ENCODE measurements at places on chromosomes 4 and X.

GRCh38 chrX:140710710-140711109 lies 1.2 kb downstream of the LINC00632 start:
- no peak for DNase-seq

DNA sequence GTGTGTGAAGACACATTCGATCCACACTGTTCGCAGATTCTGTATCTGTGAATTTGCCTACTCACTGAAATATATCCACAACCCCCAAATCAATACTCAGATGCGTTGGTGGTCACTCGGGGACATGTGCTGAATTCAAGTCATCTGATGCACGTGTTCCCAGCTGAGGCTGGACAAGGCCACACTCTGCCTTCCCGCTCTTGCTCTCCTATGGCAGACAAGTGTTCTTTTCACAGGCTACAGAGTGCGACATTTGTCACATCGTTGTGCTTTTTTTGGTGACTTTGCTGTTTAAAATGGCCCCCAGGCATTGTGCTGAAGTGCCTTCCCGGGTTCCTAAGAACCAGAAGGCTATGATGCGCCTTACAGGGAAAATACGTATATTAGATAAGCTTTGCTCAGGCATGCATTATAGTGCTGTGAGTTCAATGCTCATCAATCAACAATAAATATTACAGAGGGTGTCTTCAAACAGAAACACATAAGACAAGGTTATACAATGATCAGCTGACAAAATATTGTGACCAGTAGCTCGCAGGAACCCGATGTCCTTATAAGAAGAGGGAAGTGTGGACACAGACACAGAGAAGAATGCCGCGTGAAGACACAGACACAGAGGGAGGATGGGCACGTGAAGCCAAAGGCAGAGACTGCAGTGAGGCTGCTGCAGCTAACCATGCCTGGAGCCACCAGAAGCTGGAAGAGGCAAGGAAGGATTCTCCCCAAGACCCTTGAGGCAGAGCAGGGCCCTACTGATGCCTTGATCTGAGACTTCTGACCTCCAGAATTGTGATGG lies 42.0 kb downstream of the IRF2 start:
- no peak for DNase-seq

DNA sequence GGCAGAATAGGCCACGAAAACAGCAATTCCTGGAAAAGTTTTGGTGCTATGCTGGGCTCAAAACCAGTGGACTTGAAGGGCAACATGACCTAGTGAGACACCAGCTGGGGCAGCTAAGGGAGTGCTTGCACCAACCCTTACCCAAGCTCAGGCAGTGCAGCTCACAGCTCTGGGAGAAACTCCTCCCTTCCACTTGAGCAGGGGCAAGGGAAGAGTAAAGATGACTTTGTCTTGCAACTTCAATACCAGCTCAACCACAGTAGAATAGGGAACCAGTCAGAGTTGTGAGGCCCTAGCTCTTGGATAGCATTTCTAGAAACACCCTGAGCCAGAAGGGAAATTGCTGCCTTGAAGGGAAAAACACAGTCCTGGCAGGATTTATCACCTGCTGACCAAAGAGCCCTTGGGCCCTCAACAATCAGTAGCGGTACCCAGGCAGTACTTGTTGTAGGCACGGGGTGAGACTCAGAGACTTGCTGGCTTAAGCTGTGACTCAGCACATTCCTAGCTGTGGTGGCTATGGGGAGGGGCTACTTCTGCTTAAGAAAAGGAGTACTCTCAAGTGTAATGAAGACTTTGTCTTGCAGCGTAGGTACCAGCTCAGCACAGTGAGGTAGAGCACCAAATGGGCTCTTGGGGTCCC lies 19.7 kb upstream of the ABCG2 start:
- DNase-seq, result no peak

GRCh38 chr4:61619528-61619927 lies 419.4 kb downstream of the ADGRL3 start:
- DNase-seq, result no peak

GRCh38 chr4:11843927-11844326 lies 415.2 kb upstream of the HS3ST1 start:
- DNase-seq, result no peak

DNA sequence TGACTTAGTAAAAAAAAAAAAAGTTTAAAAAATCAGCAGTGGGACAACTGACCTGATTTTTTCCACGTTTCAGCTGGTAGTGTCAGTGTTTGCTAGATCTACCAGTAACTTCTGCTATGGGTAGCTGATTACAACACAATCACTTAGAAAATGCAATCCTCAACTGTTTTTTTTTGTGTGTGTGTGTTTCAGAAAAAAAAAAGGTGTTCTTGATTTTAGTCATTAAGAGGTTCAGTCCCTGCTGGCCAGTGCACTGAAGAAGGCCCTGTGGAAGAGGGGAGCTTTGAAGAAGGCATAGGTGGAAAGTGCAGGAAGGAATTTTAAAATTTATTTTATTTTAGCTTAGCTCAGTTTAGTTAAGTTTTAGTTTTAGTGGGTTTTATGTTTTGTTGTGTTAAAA lies 46.9 kb downstream of the SH2D1A start:
- DNase-seq, result no peak

DNA sequence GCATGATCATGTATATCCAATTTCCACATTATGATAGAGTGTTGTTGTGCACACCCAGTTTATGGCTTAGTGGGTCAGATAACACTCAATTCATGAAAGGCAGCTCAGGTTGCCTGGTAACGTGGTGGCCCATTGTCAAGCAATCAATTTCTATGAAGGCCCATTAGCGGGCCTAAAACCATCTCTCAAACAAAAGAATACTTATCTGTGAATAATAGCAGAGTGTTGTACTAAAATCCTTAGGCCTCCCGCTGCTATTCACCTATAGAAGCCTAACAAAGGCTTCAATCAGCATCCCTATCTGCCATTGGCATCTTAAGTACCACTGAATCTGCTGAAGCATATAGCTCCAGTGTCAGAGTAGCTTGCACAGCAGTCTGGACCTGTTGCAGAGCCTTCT lies 849.6 kb upstream of the POU3F4 start:
- DNase-seq, result no peak

GRCh38 chrX:118807151-118808017 lies 16.2 kb upstream of the ZCCHC12 start:
- DNase-seq, result no peak

- no peak for DNase-seq
Measured at GRCh38 chr4:163707873-163708272, 213.4 kb downstream of the TMA16 start.

DNA sequence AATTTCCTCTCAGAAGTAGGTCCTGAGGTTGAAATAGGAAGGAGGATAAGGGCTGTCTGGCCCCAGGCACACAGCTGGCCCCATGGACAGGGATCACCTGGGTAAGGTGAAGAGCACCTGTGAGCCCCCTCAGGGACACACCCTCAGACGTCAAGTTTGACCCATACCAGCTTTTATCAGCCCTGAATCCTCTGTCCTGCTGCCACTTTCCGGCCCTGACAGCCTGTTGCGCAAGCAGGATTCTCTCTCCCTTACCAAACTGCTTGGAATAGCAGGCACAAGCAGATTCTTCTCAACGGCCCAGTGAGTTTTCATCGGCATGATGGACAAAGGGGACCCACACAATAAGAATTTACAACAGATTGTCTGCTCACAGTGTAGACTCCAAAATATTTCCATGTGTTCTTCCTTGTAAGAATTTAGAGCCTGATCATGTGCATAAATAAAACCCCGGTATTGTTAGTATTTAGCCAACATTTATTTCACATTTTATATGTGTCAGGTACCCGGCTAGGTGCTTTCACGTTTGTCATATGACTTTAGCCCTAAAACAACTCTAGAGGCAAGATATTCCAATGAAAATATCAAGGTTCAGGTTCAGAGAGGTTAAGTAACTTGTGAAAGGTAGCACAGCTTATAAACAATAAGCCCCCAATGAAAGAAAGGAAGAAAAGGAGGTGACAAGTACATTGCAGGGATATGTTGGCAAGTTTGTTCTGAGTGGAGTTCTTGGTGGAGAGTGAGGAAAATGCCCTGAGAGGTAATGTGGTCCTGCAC lies 107.2 kb upstream of the KIT start:
- DNase-seq, result no peak

GRCh38 chr4:30839583-30840520 lies 119.7 kb downstream of the PCDH7 start:
- DNase-seq, result no peak

- no peak for DNase-seq
Measured at GRCh38 chr4:52588771-52589591, 70.1 kb downstream of the USP46 start.

DNA sequence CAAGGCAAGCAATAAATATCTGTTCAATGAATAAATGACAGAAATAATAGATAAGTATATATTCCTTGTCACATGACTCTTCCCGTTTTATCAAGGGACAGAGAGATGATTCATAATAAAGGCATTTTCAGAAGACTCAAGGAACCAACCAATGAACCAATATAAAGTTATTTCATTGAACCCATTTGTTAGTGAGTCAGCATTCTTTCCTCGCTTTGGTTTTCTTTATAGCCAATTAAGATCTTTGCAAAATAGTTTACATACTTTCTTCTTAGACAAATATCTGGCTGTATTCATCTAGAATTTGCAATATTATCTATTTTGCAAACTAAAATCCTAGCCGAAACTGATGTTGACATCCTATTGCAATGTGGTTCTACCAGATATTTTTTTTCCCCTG lies 269.4 kb downstream of the IL15 start:
- DNase-seq, result no peak

GRCh38 chrX:1542994-1543725 lies 6.2 kb upstream of the P2RY8 start:
- no peak for DNase-seq

DNA sequence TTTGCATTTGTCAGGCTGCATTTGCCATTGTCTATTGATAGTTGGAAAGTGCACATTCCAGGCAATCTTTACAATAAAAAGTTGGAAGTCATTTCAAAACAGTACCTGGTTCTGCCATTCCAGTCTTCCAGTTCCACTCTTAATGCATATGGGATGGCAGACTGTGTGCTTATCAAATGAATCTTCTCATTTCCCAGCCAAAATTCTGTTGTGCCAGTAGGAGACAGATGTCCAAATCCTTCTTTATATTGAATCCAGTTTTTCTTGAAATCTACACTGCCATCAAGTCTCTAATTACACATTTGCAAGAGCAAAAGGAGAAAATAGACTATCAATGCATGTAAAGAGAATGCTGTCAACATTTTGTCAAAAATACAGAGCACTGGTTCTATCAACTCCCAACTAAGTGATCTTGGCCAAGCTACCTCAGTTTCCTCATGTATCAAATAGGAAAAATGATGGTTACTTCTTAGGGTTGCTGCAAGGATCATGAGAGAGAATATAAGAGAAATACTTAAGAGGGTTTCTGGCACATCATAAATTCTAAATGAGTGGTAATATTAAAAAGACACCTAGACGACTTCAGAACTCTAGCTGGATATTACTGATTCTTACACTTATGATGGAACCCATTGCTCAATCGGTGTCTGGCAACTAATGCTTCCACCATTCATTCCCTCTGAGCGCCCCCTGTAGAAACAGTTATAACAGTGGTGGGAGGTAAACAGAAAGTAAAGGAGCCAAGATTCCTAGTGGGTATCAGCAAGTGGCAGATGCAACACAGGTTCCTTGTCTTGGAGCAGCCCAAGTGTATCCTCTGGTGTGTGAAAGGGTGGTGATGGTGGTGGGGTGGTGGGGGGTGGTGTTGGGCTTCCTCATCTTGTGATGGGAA lies 3.8 kb downstream of the FGG start:
- no peak for DNase-seq

GRCh38 chr4:106502106-106502699 lies 133.6 kb upstream of the GIMD1 start:
- no peak for DNase-seq

DNA sequence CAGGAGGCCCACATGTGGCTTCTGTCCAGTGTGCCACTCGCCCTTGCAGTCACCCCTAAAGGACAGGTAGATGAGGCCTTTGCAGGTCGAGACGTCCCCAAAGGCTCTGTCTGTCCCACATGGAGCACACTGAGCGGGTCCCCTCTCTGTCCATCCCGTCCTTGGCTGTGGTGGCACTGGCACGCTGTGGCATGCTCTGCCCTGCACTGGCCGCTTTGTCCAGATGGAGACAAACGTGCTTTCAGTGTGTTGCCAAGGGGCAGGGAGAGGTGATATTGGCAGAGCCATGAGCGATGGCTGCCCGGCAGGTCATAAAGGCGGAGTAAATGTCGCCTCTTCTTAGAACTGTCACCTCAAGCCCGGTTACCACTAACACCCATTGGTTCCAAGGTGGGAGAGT lies 86.9 kb upstream of the CLDN34 start:
- no peak for DNase-seq

- DNase-seq, result no peak
Measured at GRCh38 chrX:10484683-10485247, 135.6 kb downstream of the MID1 start.

DNA sequence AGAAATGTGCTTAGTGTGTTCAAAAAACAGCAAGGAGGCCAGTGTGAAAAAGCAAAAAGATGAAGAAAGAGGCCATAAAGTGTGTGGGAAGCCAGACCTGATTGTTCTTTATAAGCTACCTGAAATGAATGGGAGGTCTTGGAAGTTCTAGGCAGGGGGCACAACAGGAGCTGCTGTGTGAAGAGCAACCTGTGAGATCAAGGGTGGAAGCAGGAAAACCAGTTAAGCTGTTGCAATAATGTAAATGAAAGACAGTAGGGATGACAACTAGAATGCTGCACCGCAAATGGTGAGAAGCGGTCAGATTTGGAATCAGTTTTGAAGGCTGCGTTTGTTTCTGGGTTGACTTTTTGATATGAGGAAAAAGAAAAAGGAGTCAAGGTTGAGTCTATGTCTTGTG lies 123.5 kb downstream of the TMEM144 start:
- no peak for DNase-seq

DNA sequence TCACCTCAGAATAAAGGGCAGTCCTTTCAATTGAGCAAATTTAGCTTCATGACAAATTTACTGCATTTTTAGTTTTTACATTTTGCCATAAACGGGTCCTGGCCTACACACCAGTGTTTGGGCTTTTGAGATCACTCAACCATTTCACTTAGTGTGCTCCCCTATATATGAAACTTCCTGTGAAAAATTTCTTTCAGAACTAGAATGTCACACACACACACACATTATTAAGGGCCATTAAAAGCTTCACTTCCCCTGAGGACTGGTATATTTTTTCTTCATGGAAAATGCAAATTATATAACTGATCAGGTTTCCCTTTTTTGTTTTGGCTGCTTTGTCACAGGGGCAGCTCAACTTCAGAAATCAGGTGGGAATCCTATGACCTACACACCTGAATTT lies 206.5 kb downstream of the ENOX2 start:
- no peak for DNase-seq

DNA sequence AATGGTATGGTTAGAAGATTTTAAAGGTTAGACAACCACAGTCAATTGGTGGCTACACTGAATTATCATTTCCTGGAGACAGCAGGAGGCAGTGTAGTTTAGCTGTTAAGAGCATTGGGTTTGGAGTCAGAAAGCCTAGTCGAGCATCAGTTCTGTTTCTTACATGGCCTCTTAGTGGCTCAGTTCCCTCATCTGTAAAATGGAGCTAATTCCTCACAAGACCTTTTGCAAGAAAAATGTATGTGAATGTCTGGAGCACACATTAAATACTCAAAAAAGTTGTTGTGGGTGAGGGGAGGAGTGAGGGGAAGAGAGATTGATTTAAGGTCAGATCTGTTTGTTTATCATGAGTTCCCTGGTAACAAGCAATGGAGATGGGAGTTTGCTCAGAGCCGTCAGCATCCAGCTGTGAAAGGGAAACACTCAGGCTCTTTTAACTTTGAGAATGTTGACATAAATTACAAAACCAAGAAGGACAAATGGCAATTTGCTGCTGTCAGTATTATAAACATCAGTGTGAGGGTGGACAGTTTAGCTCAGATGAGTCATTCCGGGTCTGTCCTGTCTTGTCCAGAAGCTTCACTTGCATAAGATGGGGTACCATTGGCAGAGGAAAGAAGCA lies 98.2 kb upstream of the PGRMC2 start:
- no peak for DNase-seq

All from NCI-H187 treated with DMSO at 0.1 percent for 48 hours (cell line).